ENCODE measurements at places on chromosomes 5 and 9. TPM values are rescaled to one million over a fixed set of nuclear protein-coding genes. Genes with fewer than 3 reads are reported as not detected.

PCDHGC4 gene
- 5.2 TPM for total RNA-seq

NEURL1B gene
- 11.7 TPM for total RNA-seq

SH3PXD2B gene
- total RNA-seq: 68.9 TPM

ORM1 gene
- total RNA-seq: not detected

C5orf63 gene
- total RNA-seq: 2.3 TPM

EFNA5 gene
- 57.5 TPM for total RNA-seq

EGFL7 gene
- 35.6 TPM for total RNA-seq

TTC33 gene
- total RNA-seq: 20.1 TPM

FOXD4L4 gene
- total RNA-seq: 0.38 TPM

PCDHB12 gene
- total RNA-seq: 6.1 TPM

DNA sequence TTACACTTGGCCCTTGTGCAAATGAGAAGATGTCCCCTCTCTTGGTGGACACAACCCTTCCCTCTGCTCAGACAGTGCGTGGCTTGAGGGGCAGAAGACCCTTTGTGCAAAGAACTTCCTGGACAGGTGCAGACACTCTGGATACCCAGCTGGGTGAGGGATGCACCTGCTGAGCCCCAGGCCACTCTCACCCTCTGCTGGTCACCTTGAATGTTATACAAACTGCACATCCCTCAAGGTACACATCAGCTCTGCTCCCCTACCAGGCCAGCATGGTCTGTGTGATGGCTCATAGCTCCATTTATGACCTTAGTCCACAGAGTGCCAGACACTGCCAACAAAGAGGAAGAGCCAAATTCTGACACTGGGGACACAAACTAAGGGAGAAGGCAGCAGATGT lies 3.1 kb upstream of the DIRAS2 start:
- no peaks in the 10 kb centered on the region for H3K36me3 ChIP-seq
- peaks cover 64% of the 10 kb centered on the region for H3K27me3 ChIP-seq
- H3K4me1 ChIP-seq: peaks cover 12% of the 10 kb centered on the region
- no peak overlapping the region for H3K27ac ChIP-seq

DNA sequence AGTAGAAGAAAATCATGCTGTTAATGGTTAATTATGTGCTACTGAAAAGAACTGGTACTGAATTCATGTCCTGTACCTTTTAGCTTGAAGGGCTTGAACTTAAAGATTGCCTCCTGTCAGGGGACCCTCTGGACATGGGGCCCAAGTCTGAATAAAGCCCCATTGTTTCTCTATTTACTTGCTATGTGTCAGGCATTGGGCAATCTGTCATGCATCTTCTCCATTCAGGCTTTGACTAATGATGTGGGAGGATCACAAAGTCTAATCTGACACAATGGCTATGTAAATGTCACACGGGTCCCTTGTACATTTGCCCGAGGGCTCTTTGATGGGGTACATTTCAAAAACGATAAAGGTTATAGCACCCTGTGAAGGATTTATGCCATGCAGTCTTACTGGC lies 64.0 kb upstream of the TUSC1 start:
- no peak for DNase-seq
- no peak overlapping the region for H3K27ac ChIP-seq
- no peaks in the 10 kb centered on the region for H3K36me3 ChIP-seq
- H3K27me3 ChIP-seq: no peaks in the 10 kb centered on the region
- H3K4me1 ChIP-seq: peaks cover 2% of the 10 kb centered on the region

DNA sequence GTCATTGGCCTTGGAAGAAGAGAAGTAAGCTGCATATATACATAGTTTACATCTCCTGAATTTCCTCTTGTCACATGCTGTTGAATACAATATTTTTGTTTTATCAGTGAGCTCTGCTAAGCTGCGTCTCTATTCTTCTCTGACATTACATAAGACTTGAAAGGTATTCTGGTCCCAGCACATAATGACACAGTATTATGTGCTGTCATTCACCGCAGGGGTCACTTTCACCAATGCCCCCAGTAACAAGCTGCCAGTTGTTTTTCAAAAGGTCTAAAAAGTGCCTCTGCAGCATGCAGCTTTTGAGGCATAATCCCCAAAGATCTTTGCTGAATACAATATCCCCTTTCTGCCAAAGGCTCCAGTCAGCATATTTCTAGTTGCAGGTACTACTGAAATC lies 349.0 kb upstream of the FAM174A start:
- no peak for DNase-seq
- H3K36me3 ChIP-seq: no peaks in the 10 kb centered on the region
- no peak overlapping the region for H3K27ac ChIP-seq

- no peaks in the 10 kb centered on the region for H3K4me1 ChIP-seq
- H3K36me3 ChIP-seq: no peaks in the 10 kb centered on the region
- no peak for DNase-seq
- H3K4me3 ChIP-seq: no peak overlapping the region
Measured at GRCh38 chr5:67543720-67544270, 347.2 kb upstream of the CD180 start.

GRCh38 chr9:135414293-135414692 lies 65.3 kb upstream of the PPP1R26 start:
- H3K36me3 ChIP-seq: no peaks in the 10 kb centered on the region
- H3K27me3 ChIP-seq: peaks cover 27% of the 10 kb centered on the region
- no peak overlapping the region for H3K4me3 ChIP-seq
- no peak overlapping the region for H3K27ac ChIP-seq
- no peaks in the 10 kb centered on the region for H3K4me1 ChIP-seq

- no peaks in the 10 kb centered on the region for H3K27me3 ChIP-seq
- peaks cover 55% of the 10 kb centered on the region for H3K4me1 ChIP-seq
- no peak overlapping the region for H3K27ac ChIP-seq
- no peaks in the 10 kb centered on the region for H3K36me3 ChIP-seq
- H3K4me3 ChIP-seq: no peak overlapping the region
Measured at GRCh38 chr5:173629628-173630027, 13.2 kb upstream of the BOD1 start.

- H3K36me3 ChIP-seq: peaks cover 8% of the 10 kb centered on the region
- no peak overlapping the region for H3K4me3 ChIP-seq
- no peak overlapping the region for H3K27ac ChIP-seq
- peaks cover 12% of the 10 kb centered on the region for H3K4me1 ChIP-seq
- no peaks in the 10 kb centered on the region for H3K27me3 ChIP-seq
Measured at GRCh38 chr5:14778792-14779070, 92.8 kb downstream of the ANKH start.

GRCh38 chr5:9919306-9920030 lies 289.3 kb upstream of the TAS2R1 start:
- no peak overlapping the region for H3K4me3 ChIP-seq
- no peak for DNase-seq
- H3K4me1 ChIP-seq: peaks cover 3% of the 10 kb centered on the region
- H3K36me3 ChIP-seq: no peaks in the 10 kb centered on the region
- H3K27ac ChIP-seq: no peak overlapping the region

DNA sequence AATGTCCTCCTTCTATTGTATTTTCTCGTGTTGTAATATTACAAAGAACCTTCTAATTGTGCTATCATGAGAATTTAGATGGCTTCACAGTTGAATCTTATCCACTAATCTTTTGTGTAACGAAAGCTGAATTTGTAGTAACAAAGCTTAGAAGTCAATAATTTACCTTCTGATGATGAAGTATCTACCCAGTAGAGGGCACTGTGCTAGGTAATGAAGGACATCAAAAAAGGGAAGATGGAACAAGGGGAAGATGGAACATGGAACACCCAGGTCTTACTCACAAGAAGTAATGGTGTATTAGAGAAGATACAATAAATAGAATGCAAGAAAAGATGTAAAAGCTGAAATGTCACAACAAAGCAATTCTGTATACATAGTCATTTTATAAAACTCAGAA lies 131.0 kb upstream of the CCNG1 start:
- no peaks in the 10 kb centered on the region for H3K4me1 ChIP-seq
- DNase-seq: no peak
- H3K36me3 ChIP-seq: no peaks in the 10 kb centered on the region
- no peak overlapping the region for H3K4me3 ChIP-seq
- no peaks in the 10 kb centered on the region for H3K27me3 ChIP-seq

GRCh38 chr9:136538599-136539426 lies 7.0 kb downstream of the NOTCH1 start:
- no peaks in the 10 kb centered on the region for H3K27me3 ChIP-seq
- H3K4me1 ChIP-seq: peaks cover 24% of the 10 kb centered on the region
- H3K27ac ChIP-seq: no peak overlapping the region
- no peaks in the 10 kb centered on the region for H3K36me3 ChIP-seq
- no peak overlapping the region for H3K4me3 ChIP-seq

- no peaks in the 10 kb centered on the region for H3K36me3 ChIP-seq
- H3K4me1 ChIP-seq: peaks cover 17% of the 10 kb centered on the region
- H3K27me3 ChIP-seq: no peaks in the 10 kb centered on the region
- no peak overlapping the region for H3K27ac ChIP-seq
- no peak overlapping the region for H3K4me3 ChIP-seq
Measured at GRCh38 chr5:133428072-133428660, 184.2 kb downstream of the FSTL4 start.

- no peak overlapping the region for H3K4me3 ChIP-seq
- no peaks in the 10 kb centered on the region for H3K36me3 ChIP-seq
Measured at GRCh38 chr5:111810112-111810511, 53.1 kb upstream of the NREP start.

DNA sequence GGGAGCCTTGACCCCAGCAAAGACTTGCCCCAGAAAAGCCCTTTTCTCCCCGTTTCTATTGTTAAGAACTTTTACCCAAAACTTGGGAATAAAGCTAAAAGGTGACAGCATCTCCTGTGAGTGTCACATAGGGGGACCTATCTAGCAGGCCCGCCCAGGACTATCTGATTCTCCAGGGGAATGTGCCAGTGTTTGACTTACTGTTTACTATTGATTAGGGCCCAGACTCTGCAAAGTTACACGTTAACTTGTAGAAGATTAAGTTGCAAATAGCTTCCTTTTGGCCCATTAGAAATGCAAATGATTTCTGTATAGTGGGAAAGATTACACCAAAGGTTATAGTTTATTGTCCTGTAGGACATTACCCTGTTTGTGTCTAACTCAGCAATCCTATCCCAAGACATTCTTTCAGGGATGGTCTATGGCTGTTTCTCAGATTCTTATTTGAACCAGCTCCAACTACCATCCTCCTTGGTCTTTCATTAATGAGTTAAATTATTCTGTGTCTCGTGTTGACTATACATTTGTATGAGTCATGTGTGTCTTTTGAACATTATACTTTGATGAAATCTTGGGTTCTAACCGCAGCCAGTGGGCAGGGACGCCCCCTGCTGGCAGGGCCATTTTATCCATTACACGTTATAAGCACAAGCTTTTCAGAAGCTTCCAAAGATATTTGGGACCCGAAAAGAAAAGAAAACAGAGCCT lies 60.7 kb downstream of the HRH2 start:
- no peaks in the 10 kb centered on the region for H3K4me1 ChIP-seq
- DNase-seq: no peak
- H3K27me3 ChIP-seq: peaks cover 5% of the 10 kb centered on the region
- no peak overlapping the region for H3K4me3 ChIP-seq
- H3K27ac ChIP-seq: no peak overlapping the region

- H3K36me3 ChIP-seq: peaks cover 12% of the 10 kb centered on the region
- no peak for DNase-seq
- H3K4me3 ChIP-seq: no peak overlapping the region
- peaks cover 13% of the 10 kb centered on the region for H3K4me1 ChIP-seq
Measured at GRCh38 chr5:93790401-93790800, 49.0 kb upstream of the POU5F2 start.

All from mesothelial cell of epicardium (in vitro differentiated cells).